CD8-positive, alpha-beta T cell (primary cell): ENCODE measurements at places on chromosomes 13 and 19.

- DNase-seq: no peak
Observed at GRCh38 chr19:28396287-28396831, 816.6 kb downstream of the UQCRFS1 start.

- no peak for DNase-seq
Observed at GRCh38 chr13:22173610-22174009, 502.7 kb downstream of the FGF9 start.

GRCh38 chr13:70623239-70623638 lies 515.0 kb upstream of the KLHL1 start:
- no peak for DNase-seq

DNA sequence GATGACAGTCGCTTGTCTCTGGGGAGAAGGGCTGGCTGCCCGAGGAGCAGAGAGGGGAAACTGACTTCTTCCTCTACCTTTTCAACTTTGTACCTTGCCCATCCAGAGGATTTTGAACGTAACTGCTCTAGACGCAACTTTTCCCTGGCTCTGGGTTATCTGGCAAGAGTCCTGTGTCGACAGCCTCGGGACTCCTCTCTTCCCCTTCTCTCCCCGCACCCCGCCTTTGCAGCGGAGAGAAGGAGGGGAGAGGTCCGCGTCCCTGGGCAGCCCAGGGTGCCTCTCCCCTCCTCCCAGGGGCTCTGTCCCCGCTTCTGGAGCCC lies 574 bp downstream of the SH3GL1 start:
- no peak for DNase-seq

DNA sequence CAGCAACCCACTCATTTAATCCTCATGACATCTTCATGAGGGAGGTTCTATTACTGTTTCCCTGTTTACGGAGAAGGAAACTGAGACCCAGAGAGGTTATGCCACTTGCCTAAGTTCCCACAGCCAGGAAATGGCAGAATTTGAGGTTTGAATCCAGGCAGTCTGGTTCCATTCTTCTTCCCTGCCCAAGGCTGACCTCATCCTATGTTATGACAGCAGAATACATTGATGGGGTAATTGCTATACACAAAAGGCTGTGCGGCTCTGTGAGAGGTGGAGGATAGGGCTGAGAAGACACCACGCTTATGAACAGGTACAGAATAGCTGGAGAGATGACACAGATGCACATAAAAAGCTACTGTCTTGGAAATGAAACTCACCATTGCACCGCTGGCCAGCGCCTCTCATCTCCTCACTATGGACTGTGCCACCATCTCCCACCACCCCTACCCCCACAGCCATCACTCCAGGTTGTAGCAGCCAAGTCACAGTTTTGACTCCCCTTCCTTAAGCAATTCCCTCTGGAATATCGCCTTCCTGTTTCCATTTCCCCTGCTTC lies 11.5 kb downstream of the MAG start:
- DNase-seq: no peak

DNA sequence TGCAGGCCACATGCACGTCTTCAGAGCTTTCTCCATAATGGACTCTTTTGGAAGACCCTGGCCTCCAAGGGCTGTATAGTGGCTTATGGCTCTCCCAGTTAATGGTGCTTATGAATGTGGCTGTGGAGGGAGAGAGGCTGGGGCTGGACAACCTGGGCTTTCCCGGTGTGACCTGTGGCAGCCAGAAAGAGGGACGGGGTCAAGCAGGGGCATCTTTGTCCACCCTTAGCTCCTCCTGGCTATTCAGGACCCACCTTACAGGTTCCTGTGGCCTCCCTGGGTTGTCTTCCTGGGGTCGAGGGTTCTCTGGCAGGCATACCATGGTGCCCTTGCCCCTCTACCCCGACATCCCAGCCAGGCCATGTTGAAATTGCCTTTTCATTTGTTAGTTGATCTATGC lies 75.6 kb downstream of the SIPA1L3 start:
- no peak for DNase-seq

DNA sequence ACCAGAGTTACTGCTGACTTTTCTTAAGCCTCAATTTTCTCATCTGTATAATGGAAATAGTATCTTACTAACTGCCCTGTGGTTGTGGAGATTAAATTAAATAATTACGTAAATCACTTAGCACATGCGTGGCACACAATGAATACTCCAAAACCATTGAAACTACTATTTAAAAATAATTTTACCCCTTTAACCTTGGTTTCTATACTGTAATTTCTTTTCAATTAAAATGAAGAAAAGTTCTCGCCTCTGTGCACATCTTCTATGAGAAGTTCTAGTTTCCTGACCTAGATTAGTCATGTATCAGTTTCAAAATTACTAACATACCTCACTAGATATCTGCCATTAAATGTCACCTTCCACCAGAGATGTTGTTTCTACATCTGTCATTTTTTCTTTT lies 5.7 kb downstream of the SLITRK1 start:
- no peak for DNase-seq

GRCh38 chr13:74990992-74991391 lies 491.0 kb downstream of the TBC1D4 start:
- DNase-seq: no peak

DNA sequence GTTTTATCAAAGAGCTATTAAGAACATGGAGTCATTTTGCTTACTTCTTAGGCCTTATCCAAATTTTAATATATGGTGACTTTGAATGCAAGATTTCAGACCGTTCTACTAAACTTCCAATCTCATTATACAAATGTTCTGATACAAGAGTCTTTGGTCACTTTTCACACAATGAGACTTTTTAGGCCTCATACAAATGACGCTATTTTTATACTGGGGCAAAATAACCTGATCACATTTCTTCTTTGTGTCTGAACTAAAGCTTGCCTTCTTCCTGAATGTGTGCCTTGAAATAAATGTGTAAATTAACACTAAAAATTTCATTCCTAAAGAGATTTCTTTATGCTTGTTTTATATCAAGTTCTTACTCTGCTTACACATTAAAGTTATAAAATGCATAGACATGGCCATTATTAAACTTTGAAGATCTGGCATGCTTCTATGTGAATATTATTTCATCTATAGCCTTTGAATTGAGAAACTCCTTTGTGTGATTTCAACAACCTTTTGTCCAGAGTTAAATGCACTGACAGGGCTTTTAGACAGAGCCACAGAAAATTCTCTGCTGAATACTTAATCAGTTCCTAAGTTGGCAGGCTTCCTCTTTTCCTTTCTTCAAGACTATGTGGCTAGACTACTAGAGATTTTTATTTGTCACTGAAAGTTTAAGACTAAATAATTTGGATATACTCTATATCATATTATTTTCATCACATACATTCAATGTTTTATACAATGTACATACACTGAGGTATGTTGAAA lies 86.1 kb downstream of the EDNRB start:
- no peak for DNase-seq

DNA sequence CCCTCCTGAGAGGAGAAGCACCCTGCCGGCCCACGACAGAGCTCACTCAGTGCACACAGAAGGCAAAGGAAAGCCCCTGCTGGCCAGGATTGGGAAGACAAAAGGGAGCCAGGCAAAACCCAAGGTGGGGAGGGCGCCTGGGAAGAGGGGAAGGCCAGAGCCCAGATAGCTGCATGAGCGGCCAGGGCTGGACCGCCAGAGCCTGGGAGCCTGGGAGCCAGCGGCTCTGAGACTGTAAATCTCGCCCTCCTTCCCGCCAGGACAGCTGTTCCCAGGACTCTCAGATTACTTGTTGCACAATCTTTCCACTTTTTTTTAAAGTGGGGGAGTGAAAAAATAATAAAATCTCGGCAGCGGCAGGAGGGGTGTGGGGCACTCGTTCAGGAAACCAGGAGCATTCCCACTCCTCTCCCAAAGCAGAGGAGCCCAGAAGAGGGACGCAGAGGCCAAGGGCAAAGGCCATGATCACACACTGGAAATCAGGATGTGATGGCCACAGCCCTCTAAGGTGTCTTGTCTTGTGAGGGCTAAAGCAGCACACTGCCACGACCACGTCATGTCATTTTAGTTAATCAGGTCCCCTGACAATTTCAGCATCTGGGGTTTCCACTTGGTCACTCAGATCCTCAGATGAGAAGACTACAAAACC lies 19.6 kb upstream of the EPHX3 start:
- no peak for DNase-seq

DNA sequence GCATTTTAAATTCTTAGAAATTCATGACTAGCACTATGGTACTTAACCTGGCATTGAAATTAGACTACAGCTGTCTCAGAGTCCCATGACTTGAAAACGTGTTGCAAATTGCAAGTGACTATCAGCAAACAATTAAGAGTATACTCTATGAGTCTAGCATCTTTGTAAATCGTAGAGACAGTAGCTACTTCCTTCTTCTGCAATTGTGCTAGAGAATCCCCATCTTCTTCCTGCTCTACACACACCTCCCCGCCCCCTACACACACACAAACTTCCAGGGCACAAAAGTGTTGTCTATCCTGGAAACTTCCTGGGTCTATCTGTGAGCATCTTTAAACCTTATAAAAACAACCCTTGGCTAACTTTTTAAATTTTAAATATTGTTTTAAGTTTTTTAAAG lies 35.2 kb upstream of the MIR17HG start:
- no peak for DNase-seq
